Keratinocyte (primary cell): ENCODE measurements at places on chromosomes 16 and 17.

GRCh38 chr16:67389911-67390815 lies 3.1 kb downstream of the TPPP3 start:
- DNase-seq = no peak

GRCh38 chr16:49799172-49799571 lies 56.7 kb downstream of the ZNF423 start:
- DNase-seq = no peak

GRCh38 chr16:79307214-79307613 lies 293.3 kb downstream of the MAF start:
- DNase-seq = no peak

GRCh38 chr16:89823087-89823823 lies 5.0 kb upstream of the SPIRE2 start:
- no peak for DNase-seq

DNA sequence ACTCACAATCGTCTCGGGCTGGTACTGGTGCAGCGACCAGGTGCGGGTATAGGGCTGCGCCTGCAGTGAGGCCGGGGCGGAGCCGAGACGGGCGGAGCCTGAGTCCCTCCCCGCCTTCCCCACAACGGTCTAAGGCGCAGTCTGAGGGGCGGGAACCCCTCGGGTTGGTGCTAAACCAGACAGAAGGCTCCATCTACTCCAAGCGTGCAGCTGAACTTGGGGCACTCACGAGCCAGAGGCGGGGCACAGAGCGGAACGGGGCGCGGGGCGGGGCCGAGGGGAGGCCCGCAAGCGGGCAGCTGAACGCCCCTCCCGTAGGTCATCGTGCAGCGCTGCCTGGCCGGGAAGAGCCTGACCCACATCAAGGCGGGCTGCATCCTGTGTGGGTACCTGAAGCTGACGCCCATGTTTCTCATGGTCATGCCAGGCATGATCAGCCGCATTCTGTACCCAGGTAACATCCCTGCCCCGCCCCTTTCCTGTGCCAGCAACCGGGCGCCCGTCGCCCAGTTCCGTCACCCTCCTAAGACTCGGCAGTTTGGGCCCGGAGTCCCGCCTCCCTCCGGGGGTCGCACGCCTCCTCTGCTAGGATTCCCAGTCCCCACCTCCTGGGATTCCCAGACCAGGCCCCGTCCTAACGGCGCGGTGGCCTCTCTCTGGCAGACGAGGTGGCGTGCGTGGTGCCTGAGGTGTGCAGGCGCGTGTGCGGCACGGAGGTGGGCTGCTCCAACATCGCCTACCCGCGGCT lies 5.0 kb downstream of the SLC5A2 start:
- no peak for DNase-seq

- no peak for DNase-seq
Measured at GRCh38 chr17:6786618-6787017, 10.6 kb downstream of the FBXO39 start.

DNA sequence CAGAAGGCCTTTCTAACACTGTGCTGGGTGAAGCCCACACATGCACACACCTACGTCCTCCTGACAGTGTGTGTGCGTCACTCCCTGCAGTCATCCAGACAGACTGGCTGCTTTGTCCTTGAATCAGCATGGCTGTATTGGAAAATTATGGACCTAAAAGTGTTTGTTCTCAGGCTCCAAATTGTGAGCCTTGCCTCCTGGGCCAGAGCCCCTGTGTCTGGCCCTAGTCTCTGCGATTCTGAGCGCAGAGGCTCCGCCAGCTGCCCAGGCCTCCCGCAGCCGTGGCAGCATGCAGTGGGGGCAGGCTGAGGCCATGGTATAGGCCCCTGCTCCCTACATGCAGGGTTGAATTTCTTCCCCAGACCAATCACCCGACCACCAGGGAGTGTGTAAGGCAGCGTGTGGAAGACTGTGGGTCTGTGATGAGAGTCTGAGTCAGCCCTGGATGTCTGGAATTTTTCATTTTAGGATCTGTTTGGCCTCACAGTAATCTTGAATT lies 166.9 kb downstream of the LGALS9B start:
- no peak for DNase-seq

- no peak for DNase-seq
Measured at GRCh38 chr17:81029859-81030258, 5.1 kb upstream of the BAIAP2 start.

GRCh38 chr16:87278191-87279093 lies 38.8 kb downstream of the C16orf95 start:
- peak; percentile 19 for DNase-seq

DNA sequence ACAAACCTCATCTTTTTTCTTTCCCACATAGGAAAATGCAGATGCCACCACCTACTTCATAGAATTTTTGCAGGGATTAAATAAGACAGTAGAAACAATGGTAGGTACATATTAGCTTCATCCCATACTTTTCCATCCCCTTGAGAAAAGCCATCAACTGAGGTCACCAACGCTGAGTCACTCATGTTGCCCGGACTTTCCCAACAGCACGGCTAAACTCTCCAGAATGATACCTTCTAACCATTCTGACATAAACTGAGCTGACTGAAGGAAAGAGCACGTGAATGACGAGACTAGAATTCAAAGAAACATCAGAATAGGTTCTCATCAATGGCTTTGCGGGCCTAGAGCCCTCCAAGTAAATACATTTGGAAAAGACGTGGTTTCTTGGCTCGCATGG lies 146.0 kb upstream of the RCVRN start:
- no peak for DNase-seq

DNA sequence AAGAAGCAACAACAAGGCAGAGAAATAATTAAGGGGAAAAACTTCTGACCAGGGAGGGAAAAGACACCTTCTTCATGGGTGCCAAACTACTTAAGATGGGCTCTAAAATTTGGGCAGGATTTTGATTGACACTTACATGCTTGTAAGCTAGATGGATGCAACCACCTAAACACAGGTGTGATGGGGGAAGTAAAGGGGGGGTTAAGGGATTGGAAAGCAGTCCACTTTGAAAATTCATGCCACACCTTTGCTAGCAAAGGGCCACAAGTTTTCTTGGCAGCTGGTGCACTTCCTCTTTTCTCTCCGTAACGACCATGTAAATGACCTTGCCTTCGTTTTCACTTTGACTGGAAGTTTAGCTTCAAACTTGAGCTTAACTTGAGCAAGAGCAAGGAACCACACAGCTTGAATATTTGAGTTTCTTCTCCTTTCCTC lies 14.3 kb upstream of the PRKAR1A start:
- DNase-seq = no peak

DNA sequence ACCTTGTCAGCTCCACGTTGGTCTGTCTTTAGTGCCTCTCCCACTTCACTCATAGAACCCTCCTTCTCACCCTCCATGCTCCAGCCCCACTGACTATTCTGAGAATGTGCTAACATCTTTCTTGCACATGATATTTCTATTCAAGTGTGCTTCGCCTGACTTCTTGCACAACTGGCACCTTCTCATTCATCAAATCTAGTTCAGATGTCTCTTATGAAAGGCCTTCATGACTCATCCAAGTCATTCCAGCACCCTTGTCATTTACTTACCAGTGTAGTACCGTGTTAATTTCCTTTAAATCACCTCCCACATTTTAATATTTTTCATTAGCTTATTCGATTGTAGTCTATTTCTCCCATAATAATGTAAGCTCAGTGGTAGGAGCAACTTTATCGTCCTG lies 197.8 kb upstream of the PIRT start:
- DNase-seq = no peak

- DNase-seq = no peak
Measured at GRCh38 chr17:17041018-17041521, 1.2 kb upstream of the MPRIP start.

- DNase-seq = no peak
Measured at GRCh38 chr16:69311533-69312387, 610 bp downstream of the VPS4A start.

- DNase-seq = no peak
Measured at GRCh38 chr17:67980456-67980855, 15.8 kb downstream of the C17orf58 start.

- DNase-seq = no peak
Measured at GRCh38 chr17:59423903-59424302, 92.4 kb downstream of the YPEL2 start.

DNA sequence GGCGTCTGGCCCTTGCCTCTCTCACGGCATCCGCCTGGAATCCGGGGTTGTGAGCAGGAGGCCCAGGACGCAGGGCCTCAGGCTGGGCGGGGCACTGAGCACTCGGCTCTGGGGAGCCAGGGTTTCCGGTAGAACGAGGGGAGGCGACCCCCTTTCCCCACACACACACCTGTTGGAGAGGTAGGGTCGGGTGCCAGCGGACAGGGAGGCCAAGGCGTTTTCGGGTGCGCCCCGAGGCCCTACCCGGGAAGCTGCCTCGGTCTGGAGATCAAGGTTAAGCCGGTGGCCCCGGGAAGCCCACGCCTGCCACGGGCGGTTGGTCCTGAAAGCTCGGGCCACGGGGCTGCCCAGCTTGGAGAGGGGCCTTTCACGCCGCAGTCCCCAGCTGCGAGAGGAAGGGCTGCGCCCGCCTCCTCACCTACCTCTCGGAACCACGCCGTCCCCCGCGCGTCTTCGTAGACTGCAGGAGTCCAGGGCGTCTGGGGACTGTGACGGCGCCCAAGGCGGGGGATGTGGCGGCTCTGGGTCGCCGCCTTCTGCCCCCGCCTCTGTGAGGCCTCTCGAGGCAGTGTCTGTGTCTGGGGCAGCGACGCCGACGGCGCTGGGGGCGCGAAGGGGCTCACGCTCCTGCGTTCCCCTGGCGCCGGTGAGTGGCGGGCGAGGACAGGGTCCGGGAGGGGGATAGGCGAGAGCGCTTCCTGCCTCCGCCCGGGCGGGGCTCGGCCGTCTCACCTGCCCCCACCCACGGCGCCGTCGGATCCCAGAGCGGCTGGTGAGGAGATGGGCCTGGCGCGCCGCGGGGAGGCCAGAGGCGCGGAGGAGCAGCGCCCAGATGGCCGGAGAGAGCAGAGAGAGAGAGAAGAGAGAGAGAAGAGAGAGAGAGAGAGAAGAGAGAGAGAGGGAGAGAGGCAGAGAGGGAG lies 20.3 kb upstream of the HOXB9 start:
- no peak for DNase-seq
